ENCODE measurements at places on chromosomes 3 and 15.

DNA sequence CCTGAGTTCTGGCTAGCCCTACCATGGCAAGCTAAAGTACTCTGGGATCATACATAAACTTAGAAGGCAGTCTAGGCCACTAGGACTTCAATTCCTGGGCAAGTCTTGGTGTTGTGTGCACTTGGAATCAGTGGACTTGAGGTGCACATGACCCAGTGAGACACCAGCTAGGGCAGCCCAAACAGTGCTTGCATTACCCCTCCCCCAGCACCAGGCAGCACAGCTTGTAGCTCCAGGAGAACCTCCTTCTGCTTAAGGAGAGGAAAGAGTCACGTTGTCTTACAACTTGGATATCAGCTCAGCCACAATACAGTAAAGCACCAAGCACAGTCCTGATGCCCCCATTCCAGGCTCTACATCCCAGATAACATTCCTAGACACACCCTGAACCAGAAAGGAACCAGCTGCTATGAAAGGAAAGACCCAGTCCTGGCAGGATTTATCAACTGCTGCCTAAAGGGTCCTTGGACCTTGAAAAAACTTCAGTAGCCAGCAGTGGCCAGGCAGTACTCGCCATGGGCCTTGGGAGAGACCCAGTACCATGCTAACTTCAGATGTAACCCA lies 57.2 kb downstream of the MYO9A start:
- DNase-seq = no peak

DNA sequence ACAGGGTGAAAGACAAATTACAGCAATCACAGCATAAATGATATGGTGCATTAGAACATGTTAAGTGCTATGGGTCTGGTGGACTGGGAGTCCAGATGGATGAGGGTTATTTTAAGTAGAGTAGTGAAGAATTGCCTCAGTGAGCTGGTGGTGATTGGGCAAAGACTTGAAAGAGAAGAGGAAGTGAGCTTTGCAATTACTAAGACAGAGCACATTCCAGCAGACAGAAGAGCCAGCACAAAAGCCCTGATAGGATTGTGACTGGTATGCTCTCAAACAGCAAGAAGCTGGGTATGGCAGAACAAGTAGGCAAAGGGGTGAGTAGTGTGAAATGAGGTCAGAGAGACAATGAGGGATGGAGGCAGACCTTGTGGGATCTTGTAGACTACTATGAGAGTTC lies 2.1 kb upstream of the ACKR4 start:
- peak; percentile 81 for DNase-seq

GRCh38 chr3:12815719-12816118 lies 19.2 kb downstream of the CAND2 start:
- no peak for DNase-seq

- no peak for DNase-seq
Observed at GRCh38 chr15:101795455-101795854, 7.9 kb upstream of the OR4F6 start.

GRCh38 chr15:29142129-29142747 lies 127.4 kb downstream of the NSMCE3 start:
- peak; percentile 74 for DNase-seq

GRCh38 chr3:25354071-25354470 lies 74.0 kb upstream of the RARB start:
- DNase-seq = no peak

DNA sequence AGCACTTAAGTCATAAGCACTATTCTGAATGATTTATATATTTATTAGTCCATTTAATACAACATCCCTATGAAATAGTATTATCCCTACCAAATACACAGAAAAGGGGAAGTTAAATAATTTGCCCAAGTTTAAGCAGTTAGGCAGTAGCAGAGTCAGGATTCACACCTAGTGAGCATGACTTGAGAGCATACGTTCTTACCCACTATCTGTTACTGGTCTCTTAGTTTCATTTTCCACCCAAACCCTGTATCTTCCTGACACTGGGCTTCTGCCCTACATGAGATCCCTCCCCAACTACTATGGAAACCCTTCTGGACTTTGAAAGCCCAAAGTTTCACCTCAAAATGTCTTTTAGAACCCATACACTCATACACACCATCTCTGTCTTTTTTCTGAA lies 4.4 kb upstream of the ATOSA start:
- no peak for DNase-seq

- no peak for DNase-seq
Observed at GRCh38 chr3:110383356-110383755, 688.3 kb upstream of the NECTIN3 start.

DNA sequence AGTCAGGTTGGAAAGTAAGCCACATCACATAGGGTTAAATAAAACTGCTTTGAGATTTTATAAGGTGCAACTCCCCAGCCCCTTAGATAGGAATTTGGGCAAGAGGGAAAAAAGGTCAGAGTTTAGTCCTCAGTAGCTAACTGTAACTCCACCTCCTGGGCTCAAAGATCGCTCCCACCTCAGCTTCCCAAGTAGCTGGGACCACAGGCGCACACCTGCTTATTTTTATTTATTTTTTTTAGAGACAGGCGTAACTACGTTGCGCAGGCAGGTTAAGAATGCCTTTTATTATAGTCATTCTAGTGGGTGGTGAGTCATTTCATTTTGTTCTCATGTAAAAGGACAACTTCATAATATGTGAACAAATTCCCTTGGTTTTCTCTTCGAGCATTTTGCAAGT lies 14.7 kb downstream of the TM2D3 start:
- no peak for DNase-seq

DNA sequence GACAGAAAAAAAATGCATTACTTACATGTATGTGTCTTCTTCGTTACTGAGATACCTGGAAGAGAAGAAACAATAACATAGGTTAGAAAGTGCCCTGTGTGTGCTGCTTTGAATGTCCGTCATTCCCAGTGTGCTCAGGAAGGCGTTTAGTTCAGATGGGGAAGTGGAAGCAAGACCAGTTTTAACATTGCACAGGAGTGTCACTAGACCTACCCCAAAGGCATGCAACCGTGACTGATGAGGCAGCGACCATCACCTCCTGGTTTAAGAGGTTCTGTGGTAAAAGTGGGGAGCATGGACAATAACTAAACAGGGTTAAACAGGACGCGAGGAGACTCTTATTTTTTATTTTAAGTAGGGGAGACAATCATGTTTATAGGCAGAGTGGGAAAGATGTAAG lies 199.7 kb upstream of the ICE2 start:
- no peak for DNase-seq

DNA sequence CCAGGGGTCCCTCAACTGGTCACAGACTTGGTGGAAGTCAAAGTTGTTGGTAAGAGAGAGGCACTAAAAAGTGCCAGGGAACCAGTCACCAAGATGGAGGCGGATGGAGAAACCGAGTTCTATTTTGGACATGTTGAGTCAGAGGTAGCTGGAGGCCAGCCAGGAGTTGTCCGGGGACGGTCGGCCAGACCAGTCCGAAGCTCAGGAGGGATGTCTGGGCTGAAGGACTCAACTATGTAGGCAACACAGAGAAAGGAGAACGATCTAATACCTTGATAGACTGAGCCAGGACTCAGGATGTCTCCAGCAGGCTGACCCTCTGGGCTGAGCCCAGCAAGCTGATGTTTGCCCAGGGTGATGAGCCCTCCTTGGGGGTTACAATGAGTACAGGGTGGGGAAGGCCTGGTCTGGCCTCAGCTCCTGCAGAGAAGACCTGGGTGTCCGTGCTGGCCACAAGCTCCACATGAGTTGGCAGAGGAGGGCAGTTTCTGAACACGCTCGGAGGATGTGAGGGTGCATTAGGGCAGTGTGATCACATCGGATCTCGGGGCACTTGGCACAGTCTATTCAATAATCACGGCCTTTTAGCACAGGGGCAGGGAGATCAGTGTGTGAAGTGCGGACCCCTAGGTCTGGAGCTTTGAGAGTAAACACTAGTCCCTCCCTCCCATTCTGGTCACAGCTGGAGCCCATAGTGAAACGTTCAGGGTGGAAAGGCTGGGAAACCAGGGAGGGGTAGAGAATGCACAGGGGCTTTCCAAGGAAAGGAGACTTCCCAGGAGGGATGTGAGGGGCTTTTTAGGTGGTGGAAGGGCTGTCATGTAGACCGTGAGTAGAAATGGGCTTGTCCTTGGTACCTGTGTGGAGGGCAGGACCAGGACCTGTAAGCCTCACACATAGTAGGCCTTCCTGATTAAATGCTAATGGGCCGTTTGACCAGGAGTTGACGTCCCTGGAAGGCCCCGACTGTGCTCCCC lies 111.9 kb downstream of the ETFA start:
- DNase-seq = no peak

DNA sequence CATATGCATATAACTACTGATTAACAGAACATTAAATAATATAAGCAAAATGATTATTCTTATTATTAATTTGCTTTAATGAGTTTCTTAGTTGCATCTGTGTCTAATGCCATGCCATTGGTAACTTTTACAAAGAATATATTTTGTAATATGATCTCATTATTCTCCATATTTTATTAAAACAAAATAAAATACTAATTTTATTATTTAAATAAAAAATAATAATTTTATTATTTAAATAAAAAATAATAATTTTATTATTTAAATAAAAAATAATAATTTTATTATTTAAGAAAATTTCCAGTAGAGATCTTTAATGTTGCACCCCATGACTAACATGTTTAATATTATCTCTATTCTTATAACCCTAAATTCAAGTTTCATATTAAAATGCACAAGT lies 771.1 kb downstream of the NR2F2 start:
- no peak for DNase-seq

GRCh38 chr3:38268087-38268486 lies 2.5 kb downstream of the SLC22A13 start:
- DNase-seq = peak; percentile 32

DNA sequence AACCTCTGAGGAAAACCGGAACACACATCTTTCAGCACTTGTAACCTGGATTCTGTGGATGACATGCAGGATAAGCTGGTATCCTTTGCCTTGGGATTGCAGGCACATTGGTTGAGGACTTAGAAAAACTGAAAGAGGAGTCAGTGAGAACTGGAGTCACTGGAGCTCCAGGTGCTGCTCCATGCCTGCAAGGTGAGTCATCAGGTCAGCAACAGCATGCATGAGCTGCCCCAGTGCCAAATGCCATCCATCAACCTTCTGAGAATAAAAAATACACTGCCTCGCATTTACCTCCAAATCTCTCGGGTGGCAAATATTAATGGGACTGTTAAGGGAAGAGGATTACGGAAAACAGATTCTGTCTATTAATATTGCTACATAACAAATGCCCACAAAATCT lies 729.1 kb downstream of the NTRK3 start:
- DNase-seq = no peak

GRCh38 chr15:64897345-64897985 lies 14.2 kb upstream of the ANKDD1A start:
- DNase-seq = peak; percentile 27

GRCh38 chr15:47822048-47822447 lies 104.7 kb downstream of the SEMA6D start:
- no peak for DNase-seq

GRCh38 chr3:130084436-130084980 lies 2.9 kb downstream of the ALG1L2 start:
- no peak for DNase-seq

DNA sequence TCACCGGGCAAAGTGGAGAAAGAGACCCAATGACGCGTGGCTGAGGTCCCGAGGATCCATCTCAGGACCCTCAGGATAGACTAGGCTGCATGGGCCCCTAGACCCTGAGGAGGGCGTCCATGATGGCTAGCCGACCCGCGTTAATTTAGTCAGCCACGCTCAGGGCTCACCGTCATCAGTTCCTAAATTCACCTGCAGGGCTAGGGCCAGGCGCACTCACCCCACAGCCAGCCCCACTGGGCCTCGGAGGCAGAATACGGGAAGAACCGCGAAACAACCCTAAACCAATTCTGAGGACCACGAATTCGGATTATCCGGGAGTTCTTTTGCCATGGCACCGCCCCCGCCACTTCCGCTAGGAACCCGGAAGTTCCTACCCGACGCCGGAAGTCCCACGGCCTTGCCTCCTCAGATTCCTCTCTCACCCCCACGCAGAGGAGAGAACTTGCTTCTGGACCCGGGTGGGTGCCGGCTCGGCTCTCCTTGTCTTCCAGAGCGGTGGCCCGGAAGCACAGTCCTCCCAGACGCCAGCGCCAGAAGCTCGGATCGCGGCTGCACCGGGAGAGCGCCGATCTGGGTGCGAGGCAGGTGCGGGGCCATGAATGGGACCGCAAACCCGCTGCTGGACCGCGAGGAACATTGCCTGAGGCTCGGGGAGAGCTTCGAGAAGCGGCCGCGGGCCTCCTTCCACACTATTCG lies at the start of the genes EAF1 and METTL6:
TSS of gene EAF1 (plus strand) at position 417 of the 699 bp plus-strand sequence. CDS start at position 599, 182 bp downstream.
TSS of gene METTL6 (minus strand) at position 363 of the 699 bp plus-strand sequence. CDS start 1,033 bp downstream, outside the sequence.
- peak; percentile 74 for DNase-seq

- no peak for DNase-seq
Observed at GRCh38 chr3:190809351-190809750, 53.1 kb downstream of the GMNC start.

DNA sequence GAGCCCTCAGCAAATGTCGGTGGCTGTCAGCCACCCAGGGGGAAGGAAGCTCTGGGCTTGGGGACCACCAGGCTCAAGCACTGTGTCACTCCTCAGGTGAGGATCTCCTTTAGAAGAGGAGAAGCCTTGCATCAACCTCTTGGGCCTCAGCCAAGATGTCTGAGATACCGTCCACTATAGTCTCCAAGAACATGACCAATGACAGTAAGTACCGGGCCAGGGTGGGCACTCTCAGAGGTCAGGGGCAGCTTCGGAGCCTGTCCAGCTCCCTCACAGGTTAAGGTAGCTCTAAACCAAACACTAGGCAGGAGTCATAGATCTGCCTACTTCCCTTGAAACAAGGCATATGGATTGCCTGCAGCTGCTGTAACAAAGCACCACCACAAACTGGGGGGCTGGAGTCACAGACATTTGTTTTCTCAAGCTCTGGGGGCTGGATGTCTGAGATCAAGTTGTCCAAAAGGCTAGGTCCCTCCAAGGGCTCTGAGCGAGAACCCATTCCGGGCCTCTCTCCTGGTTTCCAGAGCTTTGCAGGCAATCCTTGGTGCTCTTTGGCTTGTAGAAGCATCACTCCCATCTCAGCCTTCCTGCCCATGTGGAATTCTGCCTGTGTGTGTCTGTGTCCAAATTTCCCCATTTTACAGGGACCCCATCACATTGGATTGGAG lies 1.3 kb downstream of the CFAP100 start:
- DNase-seq = no peak

GRCh38 chr3:195077611-195078540 lies 193.1 kb downstream of the XXYLT1 start:
- no peak for DNase-seq

GRCh38 chr15:42069025-42069424 lies 25.3 kb downstream of the PLA2G4D start:
- DNase-seq = no peak

- DNase-seq = no peak
Observed at GRCh38 chr3:64915778-64916177, 228.0 kb upstream of the ADAMTS9 start.

GRCh38 chr15:33021806-33022389 lies 172.6 kb downstream of the FMN1 start:
- DNase-seq = peak; percentile 25

DNA sequence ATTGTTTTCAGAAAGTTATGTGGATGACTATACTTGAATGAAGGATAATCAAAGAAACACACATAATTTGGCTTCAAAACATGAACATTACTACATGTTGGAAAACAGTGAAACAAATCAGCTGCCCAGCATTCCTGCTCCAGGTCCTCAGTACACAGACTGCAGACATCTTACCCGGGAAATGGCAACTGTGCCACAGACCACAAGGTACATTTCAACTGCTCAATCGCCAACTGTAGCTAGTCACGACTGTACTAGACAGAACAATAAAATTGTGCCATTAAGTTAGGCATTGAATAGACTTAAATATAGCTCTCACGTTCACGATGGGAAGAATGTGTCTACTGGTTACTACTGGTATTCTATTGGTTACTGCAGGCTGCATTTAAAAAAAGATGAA lies 5.0 kb downstream of the NAA50 start:
- no peak for DNase-seq

GRCh38 chr15:28107904-28108275 lies 8.8 kb upstream of the OCA2 start:
- DNase-seq = no peak

All from MV-4-11 (cell line).